ENCODE measurements at places on chromosomes 6 and 20.

DNA sequence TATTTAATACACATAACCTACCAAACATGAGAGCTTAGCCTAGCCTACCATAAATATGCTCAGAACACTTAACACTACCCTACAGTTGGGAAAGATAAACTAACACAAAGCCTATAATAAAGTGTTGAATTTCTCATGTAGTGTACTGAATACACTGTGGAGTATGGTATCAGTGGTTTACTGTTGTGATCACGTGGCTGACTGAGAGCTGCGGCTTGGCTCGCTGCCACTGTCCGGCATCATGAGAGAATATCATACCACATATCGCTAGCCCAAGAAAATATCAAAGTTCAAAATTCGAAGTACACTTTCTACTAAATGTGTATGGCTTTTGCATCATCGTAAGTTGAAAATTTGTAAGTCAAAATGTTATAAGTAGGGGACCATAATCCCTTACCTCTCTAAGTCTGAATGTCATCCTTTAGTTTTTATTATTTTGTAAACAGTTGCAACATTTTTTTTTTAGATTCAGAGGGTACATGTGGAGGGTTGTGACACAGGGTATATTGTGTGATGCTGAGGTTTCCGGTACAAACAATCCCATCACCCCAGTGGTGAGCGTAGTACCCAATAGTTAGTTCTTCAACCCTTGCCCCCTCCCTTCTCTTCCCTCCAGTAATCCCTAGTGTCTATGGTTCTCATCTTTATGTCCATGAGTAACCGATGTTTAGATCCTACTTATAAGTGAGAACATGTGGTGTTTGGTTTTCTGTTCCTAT lies 14.6 kb upstream of the TAAR1 start:
- DNase-seq: no peak

- no peak for DNase-seq
These were observed 46.3 kb upstream of the SRPK1 start for GRCh38 chr6:35967076-35967774.

GRCh38 chr6:22536122-22536521 lies 33.2 kb upstream of the HDGFL1 start:
- DNase-seq: no peak

DNA sequence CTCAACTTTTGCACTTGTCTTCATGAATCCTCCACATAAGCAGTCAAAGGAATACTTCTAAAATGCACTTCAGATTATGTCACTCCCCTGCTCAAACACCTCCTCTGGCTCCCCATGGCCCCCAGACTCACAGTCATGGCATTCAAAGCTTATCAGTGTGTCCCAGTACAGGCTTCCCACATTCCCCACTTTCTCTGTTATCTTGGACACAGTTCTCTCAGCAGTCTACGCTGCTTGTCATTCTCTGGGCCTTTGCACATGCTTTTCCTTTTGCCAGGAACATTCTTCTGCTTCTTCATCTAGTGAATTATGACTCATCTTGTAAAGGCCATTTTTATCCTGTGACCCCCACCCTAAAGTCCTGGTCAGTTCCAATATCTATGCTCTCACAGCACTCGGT lies 31.8 kb downstream of the SLC13A3 start:
- no peak for DNase-seq

DNA sequence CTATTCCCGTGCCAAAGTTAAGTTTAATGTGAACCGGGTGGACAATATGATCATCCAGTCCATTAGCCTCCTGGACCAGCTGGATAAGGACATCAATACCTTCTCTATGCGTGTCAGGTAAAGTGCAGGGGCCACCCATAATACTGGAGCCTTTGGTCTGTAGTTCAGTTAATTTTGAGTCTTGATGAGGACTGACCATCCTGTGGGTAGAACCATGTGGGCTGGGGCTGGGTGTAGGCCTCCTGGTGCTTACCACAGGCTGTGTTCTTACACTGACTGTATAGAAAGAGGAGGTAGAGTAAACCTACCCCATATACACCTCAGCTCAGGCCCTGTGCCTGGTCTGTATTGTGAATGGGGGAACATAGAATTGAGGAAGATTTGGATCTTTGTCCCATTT lies 2.4 kb downstream of the NOP56 start:
- no peak for DNase-seq

- no peak for DNase-seq
These were observed 9.8 kb downstream of the NDUFAF5 start for GRCh38 chr20:13794667-13795066.

DNA sequence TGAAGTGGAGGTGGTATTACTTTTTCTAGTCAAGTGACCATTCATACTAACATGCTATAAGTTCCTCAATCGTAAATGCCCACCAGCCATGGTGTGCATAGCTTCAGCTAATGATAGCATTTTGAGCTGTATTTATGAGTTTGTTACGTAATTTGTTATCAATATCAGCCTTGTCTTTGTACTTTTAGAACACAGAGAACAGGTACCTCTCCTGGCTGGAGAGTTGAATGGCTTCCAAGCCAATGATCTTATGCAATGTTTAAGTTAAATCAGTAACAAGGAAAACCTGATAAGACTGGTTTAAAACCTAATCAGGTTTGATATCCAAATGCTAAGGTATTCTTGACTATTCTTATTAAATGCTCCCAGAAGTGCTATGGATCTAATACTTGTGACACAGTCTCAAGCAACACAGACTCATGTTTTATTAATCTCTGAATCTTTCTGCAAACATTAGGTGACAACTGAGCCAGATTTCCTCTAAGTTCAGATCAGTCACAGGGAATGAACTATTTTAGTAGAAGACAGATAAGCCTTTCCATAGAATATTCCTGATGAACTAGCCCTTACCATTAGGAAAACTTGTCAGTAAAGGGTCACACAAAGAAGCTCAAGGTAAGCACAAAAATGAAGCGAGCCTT lies 154.8 kb downstream of the PTPRK start:
- DNase-seq: no peak

DNA sequence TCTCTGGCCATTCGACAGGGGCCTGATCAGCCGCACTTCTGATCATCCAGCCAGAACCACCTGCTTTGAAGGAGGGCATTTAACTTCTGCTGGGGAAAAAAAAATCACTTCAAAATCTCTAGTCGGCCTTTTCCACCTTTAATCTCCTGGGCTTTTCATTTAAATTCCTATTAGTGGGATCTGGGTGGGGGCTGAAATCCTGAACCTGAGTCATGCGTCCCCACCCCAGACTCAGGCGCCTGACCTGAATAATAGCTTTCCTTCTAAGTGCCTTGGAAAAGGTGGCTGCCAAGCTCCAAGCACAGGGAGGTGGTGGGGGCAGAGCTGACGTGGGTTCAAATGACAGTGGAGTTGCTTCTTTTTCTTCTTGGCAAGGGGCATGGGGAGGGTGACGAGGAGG lies 246.0 kb upstream of the EXOC2 start:
- no peak for DNase-seq
